ENCODE measurements at places on chromosomes 1 and 21.

DNA sequence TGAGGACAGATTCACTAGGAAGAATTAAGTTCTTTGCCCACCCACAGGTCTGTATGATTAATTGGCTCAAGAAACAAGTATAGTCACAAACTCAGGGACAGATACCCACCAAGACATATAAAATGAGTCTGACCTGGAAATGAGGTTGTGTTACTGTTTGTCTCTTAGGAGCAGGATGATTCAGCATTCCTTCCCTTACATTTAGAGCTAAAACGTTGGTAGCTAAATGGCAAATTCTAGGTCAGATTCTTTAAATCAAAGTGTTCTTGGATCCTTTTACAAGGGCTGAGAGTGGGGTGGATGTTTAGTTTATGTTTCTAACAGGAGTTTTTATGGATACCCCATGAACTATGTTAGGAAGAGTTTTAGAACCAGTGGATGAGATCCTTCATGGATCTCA is 4.7 kb downstream of the RIMKLA start:
- DNase-seq, result no peak

- DNase-seq, result no peak
Measured at GRCh38 chr21:45906196-45906805, 75.3 kb upstream of the COL6A1 start.

GRCh38 chr1:61120998-61121397 is 38.6 kb downstream of the NFIA start:
- DNase-seq, result no peak

- DNase-seq, result no peak
Measured at GRCh38 chr1:109926662-109927300, 16.1 kb downstream of the CSF1 start.

GRCh38 chr1:2352897-2353550 is 38.3 kb downstream of the MORN1 start:
- DNase-seq, result no peak

DNA sequence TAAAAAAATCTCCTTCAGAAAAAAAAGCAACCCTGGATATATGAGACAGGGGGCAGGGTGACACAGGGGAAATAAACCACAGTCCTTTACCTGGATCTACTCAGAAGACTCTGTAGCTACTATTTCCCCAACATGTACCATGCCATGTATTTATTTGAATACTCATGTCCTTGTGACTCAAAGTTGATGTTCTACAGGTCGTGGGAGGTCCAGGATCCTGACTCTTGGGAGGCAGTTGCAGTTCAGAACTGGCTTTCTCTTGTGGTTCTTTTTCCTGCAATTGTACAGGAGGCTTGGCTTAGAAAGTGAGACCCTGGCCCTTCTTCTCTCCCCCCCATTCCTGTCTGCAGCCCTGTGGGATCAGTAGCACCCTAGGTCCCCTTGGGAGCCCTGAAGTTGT is 5.8 kb upstream of the IL24 start:
- DNase-seq, result no peak

DNA sequence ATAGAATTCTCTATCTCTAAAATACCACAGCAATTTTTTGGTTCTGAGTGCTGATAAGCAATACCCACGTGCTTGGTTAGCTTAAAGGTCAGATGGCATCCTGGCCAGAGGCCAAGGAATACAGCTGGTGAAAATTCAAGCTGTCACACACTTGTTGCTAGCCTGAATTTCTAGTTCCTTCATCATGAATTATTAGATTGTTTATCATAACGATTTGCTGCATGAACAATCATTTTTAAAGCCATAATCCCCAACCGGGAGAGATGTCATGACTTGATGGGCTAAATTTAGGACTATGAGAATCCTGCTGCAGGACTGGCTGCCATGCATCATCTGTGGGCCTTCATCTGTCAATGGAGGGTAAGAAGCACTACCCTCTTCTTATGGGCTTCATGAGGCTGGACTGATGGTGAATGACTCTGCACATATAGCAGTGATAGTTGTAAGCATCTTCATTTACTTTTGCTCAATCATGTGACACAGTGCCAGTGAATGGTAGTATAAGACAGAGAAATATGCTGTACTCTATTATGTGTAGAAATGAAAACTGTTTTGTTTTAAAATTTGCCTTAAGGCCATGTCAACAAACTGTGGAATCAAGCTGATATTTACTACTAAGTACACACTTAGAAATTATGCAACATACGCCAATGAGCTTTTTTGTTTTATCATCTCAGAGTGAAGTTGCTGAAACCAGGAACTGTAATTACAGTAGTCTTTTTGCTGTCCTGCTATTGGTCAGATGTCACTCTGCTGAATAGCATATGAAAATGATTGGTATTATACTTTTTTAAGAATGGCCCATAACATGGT is 80.5 kb upstream of the RALGPS2 start:
- no peak for DNase-seq

DNA sequence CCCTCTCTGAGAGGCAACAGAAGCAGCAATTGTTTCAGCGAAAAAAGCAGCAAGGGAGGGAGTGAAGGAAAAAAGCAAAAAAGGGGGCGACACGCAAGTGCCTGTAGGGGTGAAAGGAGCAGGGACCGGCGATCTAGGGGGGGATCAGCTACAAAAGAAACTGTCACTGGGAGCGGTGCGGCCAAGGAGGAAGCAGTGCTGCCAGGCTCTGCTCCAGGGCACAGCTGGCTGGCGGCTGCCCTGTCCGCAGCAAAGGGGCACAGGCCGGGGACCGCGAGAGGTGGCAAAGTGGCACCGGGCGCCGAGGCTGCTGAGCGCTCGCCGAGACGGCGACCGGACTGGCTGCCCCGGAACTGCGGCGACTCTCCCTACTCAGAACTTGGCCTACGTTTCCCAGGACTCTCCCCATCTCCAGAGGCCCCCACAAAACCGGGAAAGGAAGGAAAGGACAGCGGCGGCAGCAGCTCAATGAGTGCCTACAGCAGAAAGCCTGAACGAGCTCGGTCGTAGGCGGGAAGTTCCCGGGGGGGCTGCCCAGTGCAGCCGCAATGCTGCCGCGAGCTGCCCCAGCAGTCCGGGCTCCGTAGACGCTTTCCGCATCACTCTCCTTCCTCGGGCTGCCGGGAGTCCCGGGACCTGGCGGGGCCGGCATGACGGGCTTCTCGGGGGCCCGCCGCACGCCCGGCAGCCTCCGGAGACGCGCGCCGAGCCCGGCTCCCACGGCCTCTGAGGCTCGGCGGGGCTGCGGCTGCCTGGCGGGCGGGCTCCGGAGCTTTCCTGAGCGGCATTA is 1.0 kb upstream of the CDKN2C start:
- peak; percentile 45 for DNase-seq

DNA sequence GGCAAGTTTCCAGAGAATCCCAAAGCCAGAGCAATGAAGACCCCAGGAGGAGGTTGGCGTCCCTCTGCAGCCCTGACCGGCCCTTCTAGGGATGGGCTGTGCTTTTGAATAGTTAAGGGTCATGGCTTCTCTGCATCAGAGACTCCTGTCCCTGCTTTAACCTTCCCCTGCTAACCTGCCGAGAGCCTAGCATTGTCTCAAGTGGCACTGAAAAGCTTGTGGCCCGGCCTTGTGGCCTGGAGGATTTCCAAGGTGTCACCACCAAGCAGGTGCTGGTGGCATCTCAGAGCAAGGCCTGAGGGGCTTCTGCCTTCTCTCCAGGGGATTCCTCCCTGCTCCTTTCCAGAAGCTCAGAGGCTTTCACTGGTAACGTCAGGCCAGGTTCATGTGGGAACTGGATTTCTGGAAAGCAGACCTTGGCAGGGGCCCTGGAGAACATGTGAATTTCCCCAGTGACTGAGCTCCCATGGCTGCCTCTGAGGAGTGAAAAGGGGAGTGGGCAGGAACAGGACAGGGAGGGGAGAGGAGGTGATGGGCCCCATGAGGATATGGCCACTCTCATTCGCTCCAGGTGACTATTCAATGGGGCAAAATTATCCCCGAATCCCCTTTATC is 409.9 kb downstream of the PTPRU start:
- no peak for DNase-seq

DNA sequence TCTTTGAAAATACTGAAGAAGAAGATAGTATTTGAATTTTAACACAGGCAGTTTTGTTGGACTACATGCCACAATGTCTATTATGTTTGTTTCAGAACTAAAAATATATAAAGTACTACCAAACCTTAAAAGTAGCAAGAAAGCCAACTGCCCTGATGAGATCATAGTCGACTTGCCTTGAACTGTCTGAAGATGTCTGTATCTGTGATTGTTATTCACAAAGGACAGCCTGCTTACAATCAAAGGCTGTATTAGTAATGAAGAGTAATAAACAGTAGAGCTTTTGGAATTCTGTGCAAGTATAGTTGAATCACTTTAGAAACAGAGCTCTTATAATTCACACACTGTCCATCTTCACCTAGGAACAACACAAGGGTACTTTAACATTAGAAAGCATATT is 228.3 kb downstream of the NCAM2 start:
- DNase-seq, result no peak

DNA sequence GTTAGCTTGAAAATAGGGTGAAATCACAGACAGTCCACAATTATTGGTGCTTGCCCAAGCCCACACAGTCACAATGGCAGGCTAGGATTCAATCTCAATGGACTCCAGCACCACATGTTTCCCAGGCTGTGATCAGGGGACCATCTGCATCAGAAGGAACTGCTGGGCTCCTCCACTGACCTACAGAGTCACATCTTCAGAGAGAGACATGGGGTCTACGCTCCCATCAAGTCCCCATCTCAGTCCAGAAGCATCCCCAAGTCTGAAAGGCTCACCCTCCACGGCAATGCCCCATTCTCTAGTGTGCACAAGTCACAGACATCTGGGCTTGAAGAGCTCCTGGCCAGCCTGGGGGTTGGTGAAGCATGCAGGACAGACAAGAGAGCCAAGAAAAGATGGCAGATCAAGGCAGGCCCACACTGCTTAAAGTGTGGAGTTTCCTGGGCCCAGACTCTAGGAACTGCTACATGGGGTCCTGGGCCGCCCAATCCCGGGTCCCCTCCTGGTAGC is 262.5 kb downstream of the NPHP4 start:
- DNase-seq, result no peak

DNA sequence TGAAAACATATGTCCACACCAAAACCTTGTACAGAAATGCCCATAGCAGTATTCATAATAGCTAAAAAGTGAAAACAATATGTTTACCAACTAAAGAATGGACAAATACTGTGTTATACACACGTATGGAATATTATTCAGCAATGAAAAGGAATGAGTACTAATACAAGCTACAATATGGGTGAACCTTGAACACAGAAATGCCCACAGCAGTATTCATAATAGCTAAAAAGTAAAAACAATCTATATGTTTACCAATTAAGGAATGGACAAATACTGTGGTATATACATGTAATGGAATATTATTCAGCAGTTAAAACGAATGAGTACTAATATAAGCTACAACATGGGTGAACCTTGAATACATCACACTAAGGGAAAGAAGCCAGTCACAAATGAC is 3.0 kb downstream of the BTG3 start:
- DNase-seq, result no peak

- no peak for DNase-seq
Measured at GRCh38 chr1:192983349-192983980, 75.7 kb downstream of the UCHL5 start.

GRCh38 chr1:67058242-67058641 is 4.3 kb upstream of the SLC35D1 start:
- peak; percentile 7 for DNase-seq

Data from NCI-H748 treated with DMSO at 0.1 percent for 48 hours (cell line).